Hair follicular keratinocyte (primary cell): ENCODE measurements at places on chromosomes 12 and 14. TPM values are rescaled to one million over a fixed set of nuclear protein-coding genes. Genes with fewer than 3 reads are reported as not detected.

The TRPV4 gene
- total RNA-seq: 0.87 and 1.6 TPM in 2 replicates

The GLIPR1 gene
- 3.4 and 7.4 TPM in 2 replicates for total RNA-seq

The SPX gene
- 0.86 and 1.5 TPM in 2 replicates for total RNA-seq

The PRPH gene
- 0.16 TPM in 1 of 2 replicates, not detected in the other for total RNA-seq

The ARHGEF40 gene
- 6.4 and 13.7 TPM in 2 replicates for total RNA-seq

The BEST3 gene
- not detected in 2 replicates for total RNA-seq

The PPP4R4 gene
- total RNA-seq: 12.5 and 17.3 TPM in 2 replicates

The PHETA1 gene
- total RNA-seq: 9.7 and 15.8 TPM in 2 replicates

The TCL1B gene
- total RNA-seq: not detected in 2 replicates

The DNAH10 gene
- total RNA-seq: 0.08 and 0.55 TPM in 2 replicates

The NGB gene
- not detected in 2 replicates for total RNA-seq

The KRT74 gene
- not detected in 2 replicates for total RNA-seq

The SLC6A12 gene
- not detected in 2 replicates for total RNA-seq

The ENO2 gene
- 0.68 and 2.1 TPM in 2 replicates for total RNA-seq

The INHBC gene
- total RNA-seq: not detected in 2 replicates

The SERPINA9 gene
- not detected in 2 replicates for total RNA-seq

The FBLN5 gene
- 0.31 and 1.4 TPM in 2 replicates for total RNA-seq

The CMTM5 gene
- total RNA-seq: not detected in 2 replicates

The SPSB2 gene
- total RNA-seq: 12.8 and 13.2 TPM in 2 replicates

The ANG gene
- 5.5 and 10.1 TPM in 2 replicates for total RNA-seq

The GPR68 gene
- total RNA-seq: 5.0 and 5.4 TPM in 2 replicates

The CLEC7A gene
- not detected in 2 replicates for total RNA-seq

The NOP9 gene
- 13.9 and 18.4 TPM in 2 replicates for total RNA-seq

The CIDEB gene
- 3.2 and 4.1 TPM in 2 replicates for total RNA-seq

The PKP2 gene
- 37.1 and 39.8 TPM in 2 replicates for total RNA-seq
